WTC11 (cell line): ENCODE measurements at places on chromosomes 1 and 21.
A peak's percentile ranks its signal among the peaks of the same experiment; 100 is the strongest.

DNA sequence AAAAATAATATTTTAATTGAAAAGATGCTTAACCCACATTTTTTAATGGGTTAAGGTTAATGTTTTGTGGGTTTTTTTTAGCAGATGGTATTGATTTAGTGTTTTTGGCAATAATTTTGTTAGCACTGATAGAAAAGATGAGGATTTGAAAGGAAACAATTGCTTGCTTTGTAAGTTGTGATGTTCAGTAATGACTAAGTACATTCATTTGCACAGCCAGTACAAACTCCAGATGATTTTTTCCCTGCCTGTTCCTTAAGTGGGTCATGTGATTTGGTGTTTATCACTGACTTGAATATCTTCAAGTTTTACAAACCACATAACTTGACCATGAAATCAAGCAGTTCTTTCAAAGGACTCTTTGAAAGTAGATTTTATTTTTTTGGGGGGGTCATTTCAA lies 15.0 kb downstream of the DISP1 start:
- no peak for DNase-seq

DNA sequence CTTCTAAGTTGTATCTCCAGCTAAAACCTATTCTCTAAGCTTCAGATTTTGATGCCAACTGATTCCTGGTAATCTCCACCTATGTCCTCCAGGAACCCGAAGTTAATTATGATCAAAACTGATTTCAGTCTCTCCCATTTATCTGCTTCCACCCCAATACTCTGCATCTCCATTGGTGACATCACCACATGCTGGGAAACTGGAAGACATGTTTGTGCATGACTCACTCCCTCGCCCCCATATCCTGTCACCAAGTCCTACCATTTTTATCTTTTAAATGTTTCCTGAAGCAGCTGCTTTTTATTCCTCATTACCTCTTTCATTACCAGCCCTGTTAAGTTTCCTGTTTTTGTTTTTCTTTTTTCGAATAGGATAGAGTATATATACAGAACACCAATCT lies 228.5 kb downstream of the LRRC40 start:
- no peak for DNase-seq

DNA sequence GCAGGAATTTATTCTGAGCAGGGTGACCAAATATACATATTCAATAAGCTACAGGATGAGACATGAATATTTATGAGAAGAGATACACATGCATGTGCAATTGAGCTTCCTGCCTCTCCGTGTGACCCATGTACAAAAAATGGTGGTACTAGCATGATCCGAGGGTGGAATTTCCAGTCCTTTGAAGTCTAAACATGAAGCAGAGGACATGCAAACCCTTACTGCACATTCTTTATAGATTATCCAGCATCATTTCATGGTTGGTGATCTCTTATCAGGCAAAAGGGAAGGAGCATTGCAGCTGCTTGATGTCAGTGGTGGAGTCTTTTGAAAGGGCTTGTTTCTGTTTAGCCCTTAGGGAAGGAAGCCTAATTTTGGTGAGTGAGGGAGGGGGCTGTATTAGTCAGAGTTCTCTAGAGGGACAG lies 448.6 kb downstream of the SETD4 start:
- DNase-seq: no peak

GRCh38 chr1:31102501-31102950 lies 37.0 kb upstream of the PUM1 start:
- no peak for DNase-seq

DNA sequence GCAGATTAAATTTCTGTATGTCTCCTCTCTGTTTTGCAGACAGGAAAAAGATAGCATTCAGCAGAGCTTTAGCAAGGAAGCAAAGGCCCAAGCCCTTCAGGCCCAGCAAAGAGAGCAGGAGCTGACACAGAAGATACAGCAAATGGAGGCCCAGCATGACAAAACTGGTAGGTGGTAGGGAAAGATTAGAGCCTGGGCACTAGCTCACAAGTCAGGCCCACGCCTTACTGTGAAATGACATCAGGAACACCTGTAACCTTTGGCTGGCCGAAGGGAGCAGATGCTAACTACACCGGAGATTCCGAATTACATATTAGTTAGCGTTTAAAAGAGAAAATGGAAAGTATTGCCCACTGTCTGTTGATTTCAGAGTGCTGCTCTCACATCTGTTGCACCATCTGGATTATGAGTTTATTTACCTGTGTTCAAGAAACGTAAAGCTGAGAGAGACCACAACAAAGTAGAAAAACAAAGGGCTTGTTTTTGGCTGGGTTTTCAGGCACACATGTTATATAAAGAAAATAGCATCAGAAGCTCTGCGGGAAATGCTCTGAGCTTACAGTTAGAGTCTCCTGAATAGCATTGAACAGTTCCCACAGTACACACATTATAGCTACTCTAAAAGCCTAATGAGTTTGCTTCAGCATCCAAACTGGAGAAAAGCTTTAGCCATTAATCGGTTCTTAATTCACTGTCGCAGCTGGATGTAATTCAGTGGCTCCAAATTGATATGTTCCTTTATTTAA lies 160.0 kb downstream of the SDCCAG8 start:
- DNase-seq: no peak

GRCh38 chr21:31583498-31583897 lies 76.0 kb upstream of the SOD1 start:
- DNase-seq: no peak

DNA sequence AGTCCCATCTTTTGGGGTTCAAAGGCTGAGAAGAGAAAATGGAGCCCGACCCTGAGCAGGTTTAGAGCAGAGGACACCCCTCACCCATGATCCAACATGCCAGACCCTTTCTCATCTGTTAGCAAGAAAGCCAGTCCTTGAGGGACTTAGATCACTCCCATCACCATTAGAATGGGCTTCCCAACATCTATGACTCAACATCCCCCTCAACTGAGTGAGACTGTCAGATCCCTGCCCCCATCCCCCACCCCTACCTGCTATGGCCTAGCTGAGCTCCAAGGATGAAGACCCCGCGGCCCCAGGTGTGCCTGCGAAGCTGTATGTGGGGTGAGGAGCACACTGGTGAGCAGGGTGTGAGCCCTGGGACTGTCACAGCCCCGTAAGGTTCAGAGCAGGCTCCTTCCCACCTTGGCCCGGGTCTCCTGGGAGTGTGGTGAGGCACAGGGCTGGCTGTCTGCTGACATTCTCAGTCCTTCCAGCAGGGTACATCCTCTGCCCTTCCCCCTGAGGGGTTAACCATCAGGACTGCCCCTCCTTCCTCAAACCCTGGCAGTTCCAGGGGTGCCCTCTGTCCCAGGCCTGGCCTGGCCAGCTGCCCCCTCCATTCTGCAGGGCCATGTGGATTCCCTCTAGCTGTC lies 21.4 kb upstream of the BLACAT1 start:
- DNase-seq: peak; percentile 38

GRCh38 chr1:247548092-247548491 lies 842 bp upstream of the GCSAML start:
- no peak for DNase-seq

GRCh38 chr1:3978196-3978989 lies 78.3 kb upstream of the C1orf174 start:
- no peak for DNase-seq

GRCh38 chr1:99877568-99877967 lies 27.4 kb downstream of the AGL start:
- no peak for DNase-seq

DNA sequence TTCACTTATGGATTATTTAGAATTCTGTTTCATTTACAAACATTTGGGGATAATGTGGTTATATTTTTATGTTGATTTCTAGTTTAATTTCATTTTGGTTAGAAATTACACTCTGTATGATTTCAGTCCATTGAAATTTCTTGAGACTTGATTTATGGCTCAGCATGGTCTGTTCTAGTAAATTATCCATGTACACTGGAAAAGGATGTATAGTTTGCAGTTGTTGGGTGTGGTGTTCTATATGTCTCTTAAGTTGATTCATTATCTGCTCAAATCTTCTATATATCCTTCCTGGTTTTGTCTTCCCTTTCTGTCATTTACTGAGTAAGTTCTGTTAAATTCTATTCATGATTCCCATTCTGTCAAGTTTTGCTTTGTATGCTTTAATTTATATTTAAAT lies 52.3 kb downstream of the RAP1A start:
- DNase-seq: no peak

GRCh38 chr1:217389895-217390294 lies 241.0 kb downstream of the GPATCH2 start:
- no peak for DNase-seq

- peak; percentile 83 for DNase-seq
Observed at GRCh38 chr1:153288634-153289275, 24.0 kb downstream of the PGLYRP3 start.

DNA sequence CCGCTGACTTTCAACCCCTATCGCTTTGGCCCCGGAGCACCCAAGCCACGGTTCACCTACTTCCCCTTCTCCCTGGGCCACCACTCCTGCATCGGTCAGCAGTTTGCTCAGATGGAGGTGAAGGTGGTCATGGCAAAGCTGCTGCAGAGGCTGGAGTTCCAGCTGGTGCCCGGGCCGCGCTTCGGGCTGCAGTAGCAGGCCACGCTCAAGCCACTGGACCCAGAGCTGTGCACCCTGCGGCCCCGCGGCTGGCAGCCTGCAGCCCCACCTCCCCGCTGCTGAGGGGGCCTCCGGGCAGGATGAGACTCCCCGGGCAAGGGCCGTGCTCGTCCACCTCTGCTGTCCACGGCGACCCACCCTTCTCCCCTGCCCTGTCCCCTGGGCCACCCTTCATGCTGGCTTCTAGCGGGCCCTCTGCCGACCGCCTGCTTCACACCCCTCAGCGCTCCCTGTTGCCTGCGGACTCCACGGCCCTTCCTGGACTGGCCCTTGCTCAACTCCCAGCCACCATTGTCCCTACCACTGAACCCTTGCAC lies 92.2 kb upstream of the TRABD2B start:
- no peak for DNase-seq

DNA sequence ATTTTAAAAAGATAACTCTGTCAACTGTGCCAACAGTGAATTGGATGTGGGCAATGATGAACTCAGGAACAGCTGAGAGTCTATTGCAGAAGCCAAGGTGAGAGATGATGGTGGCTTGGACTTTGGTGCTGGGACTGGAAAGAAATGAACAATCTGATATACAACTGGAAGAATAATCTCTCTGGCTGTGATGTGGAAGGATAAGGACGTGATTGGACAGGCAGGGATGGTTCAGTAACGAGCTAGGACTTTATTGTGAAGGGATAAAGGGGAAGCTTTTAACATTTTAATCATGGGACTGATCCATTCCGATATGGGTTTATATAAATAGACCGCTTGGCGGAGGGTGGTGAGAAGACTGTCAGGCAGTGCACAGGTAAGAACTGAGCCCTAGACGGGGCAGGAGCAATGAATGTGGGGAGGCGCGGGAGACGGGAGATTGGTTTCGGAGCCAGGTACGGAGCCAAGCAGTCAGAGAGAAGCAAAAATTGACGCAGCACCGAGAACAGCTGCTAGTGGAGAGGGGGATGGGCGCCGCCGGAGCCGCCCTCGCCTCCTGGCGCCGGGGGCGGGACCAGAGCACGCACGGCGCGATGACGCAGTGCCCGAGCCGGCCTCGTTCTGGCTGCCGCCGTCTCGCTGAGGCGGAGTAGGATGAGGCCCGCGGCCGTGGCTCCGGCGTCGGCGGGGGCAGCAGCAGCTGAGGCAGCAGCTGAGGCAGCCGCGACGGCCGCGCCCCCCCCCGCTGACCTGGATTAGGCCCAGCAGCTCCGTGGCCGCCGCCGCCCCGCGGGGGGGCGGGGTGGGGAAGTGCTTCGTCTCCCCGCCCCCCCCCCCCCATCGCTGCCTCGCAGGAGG lies at the start of gene RNF11:
RNF11 (plus strand) TSS at position 601 of the 858 bp plus-strand sequence. CDS start 484 bp downstream, outside the sequence.
- peak; percentile 85 for DNase-seq

- DNase-seq: peak; percentile 76
Observed at GRCh38 chr1:235090406-235091069, 38.1 kb downstream of the TOMM20 start.

GRCh38 chr1:54967372-54967771 lies 13.1 kb upstream of the TMEM61 start:
- DNase-seq: no peak

GRCh38 chr1:233520261-233521191 lies 93.4 kb upstream of the KCNK1 start:
- no peak for DNase-seq

- DNase-seq: no peak
Observed at GRCh38 chr1:186655876-186656275, 24.3 kb downstream of the PTGS2 start.

DNA sequence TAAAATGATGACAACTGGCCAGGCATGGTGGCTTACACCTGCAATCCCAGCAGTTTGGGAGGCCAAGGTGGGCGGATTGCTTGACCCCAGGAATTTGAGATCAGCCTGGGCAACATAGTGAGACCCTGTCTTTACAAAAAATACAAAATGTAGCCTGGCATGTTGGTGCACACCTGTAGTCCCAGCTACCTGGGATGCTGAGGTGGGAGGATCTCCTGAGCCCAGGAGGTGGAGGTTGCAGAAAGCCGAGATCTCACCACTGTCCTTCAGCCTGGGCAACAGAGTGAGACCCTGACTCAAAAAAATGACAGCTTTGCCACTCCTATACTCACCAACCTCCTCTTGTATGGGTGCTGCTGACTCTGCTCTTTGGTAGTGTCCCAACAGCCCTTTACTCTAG lies 18.6 kb downstream of the SYT11 start:
- no peak for DNase-seq

GRCh38 chr1:90000934-90001676 lies 6.2 kb downstream of the ZNF326 start:
- DNase-seq: no peak

- DNase-seq: no peak
Observed at GRCh38 chr1:53869454-53870117, 20.0 kb downstream of the YIPF1 start.

- no peak for DNase-seq
Observed at GRCh38 chr21:31920275-31920674, 47.5 kb downstream of the HUNK start.

- DNase-seq: no peak
Observed at GRCh38 chr1:81950037-81950436, 149.3 kb downstream of the ADGRL2 start.

DNA sequence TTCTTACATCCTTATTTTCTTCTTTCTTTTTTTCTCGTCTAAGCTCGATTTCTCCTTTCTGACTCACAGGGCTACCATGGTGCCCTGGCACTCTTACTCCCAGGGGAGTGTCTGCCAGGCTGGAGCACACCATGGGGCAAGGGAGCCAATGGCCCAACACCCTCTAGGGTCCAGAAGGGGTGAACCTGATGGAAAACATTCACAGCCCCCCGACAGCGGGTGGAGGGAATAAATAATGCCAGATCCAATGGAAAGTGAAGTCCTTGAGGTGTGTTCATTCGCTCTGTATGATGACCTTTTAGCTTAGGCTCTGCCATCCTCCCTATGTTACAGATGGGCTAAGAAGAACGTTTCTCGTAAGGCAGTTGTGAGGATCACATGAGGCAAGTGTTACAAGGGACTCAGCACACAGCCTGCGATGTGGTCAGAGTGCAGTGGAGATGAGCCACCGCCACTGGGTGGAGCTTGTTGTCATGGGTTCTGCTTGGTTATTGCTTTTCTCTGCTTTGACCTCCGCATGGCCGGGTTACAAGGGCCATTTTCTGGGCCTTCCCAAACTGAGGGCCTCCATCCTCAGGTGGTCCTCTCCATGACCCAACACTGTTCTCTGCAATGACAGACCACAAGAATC lies 3.5 kb upstream of the FCMR start:
- DNase-seq: peak; percentile 25
